ENCODE measurements at places on chromosomes 4 and X.

DNA sequence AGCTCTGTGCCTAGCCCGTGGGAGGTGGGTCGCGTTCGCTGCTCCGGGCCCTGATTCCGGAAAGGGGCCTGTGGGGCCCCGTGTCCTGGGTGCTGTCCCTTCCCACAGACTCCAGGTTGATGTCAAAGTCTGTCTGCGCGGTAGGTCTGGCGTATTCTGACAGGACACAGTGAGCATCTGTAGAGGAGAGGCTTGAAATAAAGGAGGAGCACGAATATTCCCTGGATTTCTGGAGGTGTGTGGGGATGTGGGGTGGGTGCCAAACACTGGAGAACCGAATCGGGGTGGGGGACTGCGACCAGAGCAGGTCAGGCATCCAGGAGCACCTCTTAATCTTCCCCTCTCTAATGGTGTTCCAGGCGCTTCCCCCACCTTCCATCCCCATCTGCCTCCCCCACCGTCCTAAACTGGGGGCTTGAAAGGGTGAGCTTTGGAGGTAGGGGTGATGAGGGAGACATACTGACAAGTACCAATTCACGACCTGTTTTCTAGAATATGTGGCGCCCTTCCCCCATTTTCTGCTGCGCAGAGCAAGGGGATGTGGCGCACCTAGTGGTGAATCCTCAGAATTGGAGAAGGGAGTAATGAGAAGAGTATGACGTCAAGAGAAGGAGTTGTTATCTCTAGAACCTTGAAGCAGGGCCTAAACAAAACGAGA lies 877 bp downstream of the GPRASP1 start:
- H3K27me3 ChIP-seq = no peaks in the 10 kb centered on the region
- no peak for DNase-seq

DNA sequence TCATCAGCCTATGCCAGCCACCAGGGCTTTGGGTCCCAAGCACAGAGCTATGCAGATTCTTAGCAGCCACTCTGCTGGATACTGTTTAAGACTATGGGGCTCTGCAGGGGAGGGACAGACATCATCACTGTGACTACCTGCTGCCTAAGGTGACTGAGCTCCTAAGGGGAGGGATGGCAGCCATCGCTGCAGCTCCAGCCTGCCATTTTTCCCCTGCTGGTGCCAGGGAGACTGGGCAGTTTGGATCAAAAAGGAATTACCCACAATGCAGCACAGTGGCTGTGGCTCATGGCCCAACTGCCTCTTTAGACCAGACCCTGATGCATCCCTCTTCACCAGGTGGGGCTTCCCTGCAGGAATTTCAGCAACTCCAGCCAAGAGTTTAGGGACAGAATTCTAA lies 28.6 kb upstream of the INPP4B start:
- no peak for DNase-seq
- H3K4me1 ChIP-seq = no peaks in the 10 kb centered on the region
- no peak overlapping the region for H3K4me3 ChIP-seq

GRCh38 chr4:82705928-82706300 lies 92.7 kb downstream of the SCD5 start:
- H3K27me3 ChIP-seq = no peaks in the 10 kb centered on the region
- peaks cover 9% of the 10 kb centered on the region for H3K36me3 ChIP-seq
- H3K27ac ChIP-seq = no peak overlapping the region
- H3K4me1 ChIP-seq = no peaks in the 10 kb centered on the region
- DNase-seq = no peak

DNA sequence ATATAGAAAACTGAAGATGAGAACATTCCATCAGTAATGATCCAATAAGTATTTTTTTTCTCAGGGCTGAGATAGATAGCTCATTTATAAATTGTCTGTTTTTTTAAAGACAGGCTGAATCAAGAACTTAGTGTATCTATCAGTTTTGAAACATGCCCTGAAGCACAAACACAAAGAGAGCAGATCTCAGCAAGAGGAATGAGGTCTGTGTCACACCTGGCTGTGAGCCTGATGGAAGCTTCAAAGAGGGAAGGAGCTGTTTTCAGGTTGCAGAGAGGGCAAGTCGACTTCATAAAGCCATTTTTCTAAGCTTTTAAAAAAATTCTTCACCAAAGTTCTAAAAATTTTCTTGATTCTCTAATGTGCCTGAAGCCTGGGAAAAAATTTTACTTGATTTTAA lies 434.9 kb downstream of the PDGFC start:
- no peak for DNase-seq
- no peaks in the 10 kb centered on the region for H3K27me3 ChIP-seq
- no peak overlapping the region for H3K4me3 ChIP-seq
- no peak overlapping the region for H3K27ac ChIP-seq
- no peaks in the 10 kb centered on the region for H3K4me1 ChIP-seq
